ENCODE measurements at places on chromosomes 11 and 22. TPM values are rescaled to one million over a fixed set of nuclear protein-coding genes. Genes with fewer than 3 reads are reported as not detected.

The OR2AG1 gene
- not detected for total RNA-seq

The MEN1 gene
- 10.3 TPM for total RNA-seq

GRCh38 chr11:121895919-121896318 is 220.1 kb downstream of the BLID start:
- no peak for DNase-seq

- no peak for DNase-seq
Observed at GRCh38 chr11:67675058-67675747, 780 bp upstream of the ALDH3B2 start.

GRCh38 chr11:11456866-11457265 is 103.8 kb upstream of the CSNK2A3 start:
- no peak for DNase-seq

- no peak for DNase-seq
Observed at GRCh38 chr11:113481672-113482071, 6.5 kb upstream of the DRD2 start.
